ENCODE measurements at places on chromosomes 11 and 22.

DNA sequence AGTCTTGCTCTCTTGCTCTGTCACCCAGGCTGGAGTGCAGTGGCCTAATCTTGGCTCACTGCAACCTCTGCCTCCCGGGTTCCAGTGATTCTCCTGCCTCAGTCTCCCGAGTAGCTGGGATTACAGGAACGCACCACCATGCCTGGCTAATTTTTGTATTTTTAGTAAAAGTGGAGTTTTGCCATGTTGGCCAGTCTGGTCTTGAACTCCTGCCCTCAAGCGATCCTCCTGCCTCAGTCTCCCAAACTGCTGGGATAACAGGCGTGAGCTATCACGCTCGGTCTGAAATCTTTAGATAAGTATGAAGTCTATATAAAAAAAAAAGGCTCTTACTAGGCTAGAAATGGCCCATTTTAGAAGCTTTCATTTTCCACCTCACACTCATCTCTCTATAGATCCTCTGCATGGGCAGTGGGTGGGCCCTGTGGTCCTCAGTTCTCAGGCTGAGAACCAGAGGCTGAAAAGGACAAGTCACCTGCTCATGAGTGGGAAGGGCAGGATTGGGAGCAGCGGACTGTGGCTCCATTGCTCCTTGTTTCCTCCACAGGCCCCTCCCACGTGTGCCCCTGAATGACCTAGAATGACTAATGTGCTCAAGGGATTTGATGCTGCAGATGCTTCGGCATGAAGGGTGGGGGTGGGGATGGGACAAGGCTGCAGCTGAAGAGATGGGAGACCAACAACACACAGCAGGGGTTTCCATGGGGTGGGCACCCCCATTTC, 19.8 kb upstream of the PRAME start:
- DNase-seq = no peak

- DNase-seq = no peak
Measured at GRCh38 chr22:25437414-25438160, 126.9 kb upstream of the GRK3 start.

DNA sequence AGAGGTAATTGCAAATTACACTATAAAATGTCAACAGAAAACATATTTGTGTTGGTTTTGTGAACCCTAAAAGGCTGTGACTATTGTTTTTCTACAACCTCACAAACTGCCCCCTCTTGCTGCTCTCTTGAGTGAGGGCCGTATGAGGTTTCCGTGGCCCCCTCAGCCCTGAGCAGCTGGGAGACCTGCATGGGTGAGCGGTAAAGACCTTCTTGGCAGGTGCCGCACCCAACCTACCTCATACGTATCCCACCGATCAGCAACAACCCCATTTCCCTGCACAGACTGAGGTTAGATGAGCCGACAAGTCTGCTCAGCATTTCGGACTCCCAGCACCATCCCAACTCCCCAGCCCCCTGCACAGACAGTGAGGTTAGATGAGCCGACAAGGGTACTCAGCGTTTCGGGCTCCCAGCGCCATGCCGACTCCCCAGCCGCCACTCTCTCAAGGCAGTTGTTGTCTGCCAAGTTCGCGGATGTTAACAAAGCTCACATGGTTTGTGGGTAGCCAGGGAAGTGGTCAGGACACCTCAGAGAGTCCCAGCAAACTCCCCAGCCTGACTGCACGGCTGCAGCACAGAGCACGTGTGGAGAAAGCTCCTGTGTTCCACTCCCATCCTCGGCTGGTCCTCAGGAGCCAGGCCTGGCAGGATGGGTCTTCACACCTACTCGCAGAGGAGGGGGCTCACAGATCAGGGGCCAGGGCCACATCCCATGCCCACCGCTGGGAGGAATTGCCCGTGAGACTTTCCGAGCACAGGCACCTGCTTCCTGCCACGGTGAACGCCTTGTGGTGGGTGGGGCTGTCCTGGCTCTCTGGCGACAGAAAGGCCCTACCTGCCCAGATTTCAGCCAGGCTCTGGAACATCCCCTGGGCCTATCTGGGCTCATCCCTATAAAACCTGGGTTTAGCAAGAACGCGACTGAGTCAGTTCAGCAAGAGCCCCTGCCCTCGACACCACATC, 502.9 kb downstream of the BRD1 start:
- DNase-seq = no peak

DNA sequence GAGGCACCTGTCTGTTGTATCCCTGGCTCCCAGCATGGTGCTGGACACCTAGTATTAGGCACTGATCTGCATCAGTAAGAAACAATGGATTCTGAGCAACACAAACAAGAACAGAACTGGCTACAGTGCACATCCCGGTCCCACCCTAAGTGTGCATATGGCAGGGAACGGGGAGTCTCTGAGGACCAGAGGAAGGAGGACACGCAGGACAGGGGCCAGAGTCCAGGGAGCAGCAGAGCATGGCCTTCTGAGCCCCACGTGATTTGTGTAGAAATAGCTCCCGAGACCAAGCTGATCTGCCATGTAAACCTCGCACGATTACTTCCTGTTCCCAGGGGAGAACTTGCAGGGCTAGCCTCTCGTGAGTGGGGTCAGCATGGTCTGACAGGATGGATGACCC, 12.7 kb upstream of the SNX32 start:
- no peak for DNase-seq

DNA sequence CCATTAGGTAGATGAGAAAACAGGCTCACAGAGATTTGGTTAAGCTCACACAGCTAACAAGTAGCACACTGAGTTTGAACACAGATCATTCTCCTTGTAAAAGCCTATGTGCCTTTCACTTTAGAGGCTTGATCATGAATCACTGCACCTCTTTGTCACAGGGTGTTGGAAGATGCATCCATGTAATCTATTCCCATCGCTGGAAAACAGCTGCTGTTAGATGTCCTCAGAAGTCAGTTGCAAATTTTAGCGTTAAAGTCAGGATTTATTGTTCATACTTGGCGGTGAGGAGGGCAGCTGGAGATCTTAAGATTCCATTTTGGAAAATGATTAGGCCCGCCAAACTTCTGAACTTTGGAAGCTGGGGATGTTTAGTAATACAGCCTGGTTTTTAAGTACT, 2.6 kb downstream of the CNTF start:
- no peak for DNase-seq

DNA sequence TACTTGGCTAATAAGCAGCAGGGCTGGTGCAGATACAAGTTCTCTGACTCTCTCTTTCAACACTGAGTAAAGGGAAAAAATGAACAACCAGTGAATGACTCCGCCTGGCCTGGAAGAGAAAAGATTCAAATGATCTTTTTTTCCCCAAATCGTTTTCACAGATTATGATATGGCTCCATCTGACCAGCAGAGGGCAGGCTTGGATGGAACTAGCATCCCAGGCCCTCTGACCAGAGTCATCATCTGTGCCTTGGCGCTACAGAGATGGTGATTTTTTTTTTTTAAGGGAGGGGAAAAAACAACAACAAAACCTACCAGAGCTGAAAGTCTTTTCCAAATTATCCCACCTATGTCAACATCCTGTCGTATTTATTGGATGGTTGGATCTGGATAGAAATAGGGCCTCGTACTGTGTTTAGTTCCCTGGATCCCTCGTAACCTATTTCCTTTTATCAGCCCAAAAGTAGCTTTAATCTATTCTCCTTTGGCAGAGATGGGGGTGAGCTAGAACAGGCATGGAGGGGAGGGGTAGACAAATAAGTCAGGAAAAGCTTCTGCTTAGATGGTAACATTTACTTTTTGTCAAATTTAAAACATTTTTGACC, 69.7 kb downstream of the PRSS23 start:
- DNase-seq = peak; percentile 5

DNA sequence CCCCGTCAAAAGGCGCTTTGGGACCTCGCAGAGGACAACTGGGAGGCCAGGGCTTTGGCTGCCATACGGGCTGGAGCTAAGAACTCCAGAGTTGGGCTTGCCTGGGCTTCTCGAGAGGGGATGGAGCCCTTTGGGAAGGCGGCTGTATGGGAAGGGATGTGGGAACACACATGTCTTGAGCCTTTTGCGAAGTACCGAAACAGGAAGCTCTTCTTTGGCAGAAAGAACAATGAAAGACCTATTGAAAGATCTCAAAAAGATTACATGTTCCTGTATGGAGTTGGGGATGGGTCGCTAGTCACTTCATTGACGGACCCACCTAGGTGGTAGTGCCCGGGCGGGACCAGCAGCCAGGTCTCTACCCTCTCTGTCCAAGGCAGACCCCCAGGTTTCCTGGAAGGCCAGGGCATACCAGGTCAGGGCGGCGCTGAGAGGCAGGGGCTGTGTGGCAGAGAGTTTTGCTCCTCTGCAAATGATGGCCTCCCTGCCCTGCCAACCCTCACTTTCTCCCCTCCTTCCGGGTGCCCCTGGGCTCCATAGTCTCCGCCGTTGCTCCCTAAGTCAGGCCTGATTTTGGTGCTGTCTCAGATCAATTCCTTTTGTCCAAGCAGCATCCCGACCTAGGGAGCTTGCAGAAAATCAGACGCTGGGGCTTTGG, 1.0 kb downstream of the ST14 start:
- no peak for DNase-seq

- DNase-seq = no peak
Measured at GRCh38 chr22:19110064-19110458, 12.2 kb downstream of the DGCR2 start.

- DNase-seq = no peak
Measured at GRCh38 chr11:116577273-116577672, 195.5 kb downstream of the BUD13 start.

GRCh38 chr22:31732089-31732829, 17.7 kb downstream of the PRR14L start:
- no peak for DNase-seq

DNA sequence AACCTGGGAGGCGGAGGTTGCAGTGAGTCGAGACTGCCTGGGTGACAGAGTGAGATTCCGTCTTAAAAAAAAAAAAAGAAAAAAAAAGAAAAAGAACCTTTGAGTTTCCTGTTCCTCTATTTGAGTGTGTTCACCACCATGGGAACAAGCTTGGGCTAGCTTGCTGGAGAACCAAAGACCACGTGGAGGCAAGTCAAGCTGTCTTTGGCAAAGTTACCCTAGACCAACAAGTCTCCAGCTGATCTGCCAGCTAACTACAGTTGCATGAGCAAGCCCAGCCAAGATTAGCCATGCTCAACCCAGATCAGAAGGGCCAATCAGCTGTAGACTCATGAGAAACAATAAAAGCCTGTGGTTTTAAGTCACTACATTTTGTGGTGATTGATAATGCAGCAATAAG, 29.7 kb downstream of the SLN start:
- DNase-seq = no peak

- DNase-seq = no peak
Measured at GRCh38 chr11:118670063-118670462, 9.4 kb downstream of the TREH start.

DNA sequence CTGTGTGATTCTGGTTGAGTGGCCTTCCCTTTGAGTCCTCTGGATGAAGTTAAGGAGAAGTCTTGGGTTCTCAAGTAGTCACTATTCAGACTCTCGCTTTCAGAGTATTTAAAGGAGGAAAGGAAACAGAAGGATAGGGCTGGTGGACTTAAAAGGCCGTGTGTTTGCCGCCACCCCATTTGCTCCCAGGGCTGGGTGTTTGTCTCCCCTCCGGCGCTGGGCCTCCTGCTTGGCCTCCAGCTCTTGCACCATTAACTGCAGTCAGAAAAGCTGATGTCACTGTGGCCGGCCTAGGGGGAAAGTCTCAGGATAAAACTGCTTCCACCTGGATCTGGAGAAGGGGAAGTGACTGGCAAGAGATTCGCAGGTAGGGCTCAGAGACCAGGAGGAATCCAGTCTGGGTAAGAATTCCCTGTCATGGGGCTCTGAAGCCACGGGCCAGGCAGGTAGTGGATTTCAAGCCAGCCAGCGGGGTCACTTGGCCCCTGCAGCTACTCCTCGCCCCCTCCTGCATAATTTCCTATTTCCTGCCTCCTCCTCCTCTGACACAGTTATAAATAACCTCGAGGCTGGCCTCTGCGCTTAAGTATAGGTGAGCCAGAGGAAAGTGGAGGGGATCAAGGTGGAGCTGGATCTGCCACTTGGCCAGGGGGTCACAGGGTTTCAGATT, 17.1 kb downstream of the TIMP3 start:
- no peak for DNase-seq

DNA sequence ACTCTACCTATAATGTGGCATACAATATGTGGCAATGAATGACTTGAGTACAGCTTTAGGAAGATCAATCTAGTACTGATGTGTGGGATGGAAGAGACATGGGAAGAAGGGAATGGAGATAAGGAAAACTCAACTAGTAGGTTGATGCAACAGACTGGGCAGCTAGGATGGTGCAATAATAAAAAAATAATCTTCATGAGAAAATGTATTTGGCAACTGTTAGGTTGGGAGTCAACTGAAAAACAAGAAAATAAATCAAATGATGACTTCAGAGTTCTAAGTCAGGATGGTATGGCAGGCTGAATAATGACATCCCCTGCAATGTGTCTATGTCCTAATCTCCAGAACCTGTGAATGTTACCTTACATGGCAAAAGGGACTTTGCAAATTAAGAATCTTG, 236.8 kb upstream of the PITPNB start:
- no peak for DNase-seq

DNA sequence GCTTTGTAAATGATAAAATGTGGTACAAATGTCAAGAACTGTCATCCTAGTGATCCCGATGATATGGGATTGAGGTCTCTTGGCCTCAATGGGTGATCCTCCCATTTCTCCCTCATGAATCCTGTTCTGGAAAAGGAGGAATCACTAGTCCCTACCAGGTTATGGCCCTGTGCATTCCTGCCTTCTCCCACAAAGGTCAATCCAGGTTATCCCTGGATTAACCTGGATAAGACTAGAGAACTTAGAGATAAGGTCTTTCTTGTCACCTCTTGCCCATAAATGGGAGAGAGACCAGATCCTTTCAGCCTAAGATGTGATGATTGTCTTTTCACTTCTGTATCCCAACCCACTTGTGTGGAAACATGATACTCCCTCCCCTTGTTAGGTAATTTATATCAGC, 396.7 kb downstream of the BUD13 start:
- DNase-seq = no peak

DNA sequence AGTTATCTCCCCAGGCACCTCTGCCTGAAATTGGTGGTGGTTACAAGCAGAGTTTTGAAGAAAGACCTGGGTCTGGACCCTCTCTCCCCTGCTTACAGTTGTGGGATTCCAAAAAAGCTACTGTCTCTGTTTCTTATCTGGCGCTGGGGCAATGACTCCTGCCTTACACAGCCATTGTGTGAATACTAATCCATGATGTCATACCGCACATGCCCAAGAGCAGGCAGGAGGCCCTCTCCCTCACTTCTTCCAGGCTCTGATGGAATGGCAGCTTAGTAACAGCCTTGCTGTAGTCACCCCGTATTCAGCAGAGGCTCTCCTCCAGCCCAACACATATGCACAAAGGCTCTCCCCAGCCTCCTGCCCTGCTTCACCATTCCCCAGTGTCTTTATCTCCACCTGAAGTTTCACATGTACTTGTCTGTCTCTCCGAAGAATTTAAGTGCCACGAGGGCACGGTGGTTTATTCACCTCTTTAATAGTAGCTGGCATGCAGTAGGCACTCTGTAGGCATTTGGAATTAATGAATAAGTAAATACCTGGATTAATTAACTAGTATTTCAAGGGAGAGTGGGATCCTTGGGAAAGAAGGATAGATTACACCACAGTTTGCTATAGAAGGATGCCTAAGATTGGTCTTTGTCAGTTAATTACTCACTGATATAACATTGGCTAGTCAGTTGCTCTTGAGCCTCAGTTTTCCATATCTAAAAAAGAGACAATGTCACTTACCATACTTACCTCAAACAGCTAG, 165.6 kb downstream of the ETS1 start:
- DNase-seq = no peak

GRCh38 chr11:95923439-95923727, 524 bp downstream of the MTMR2 start:
- no peak for DNase-seq

GRCh38 chr11:95512682-95513081, 276.9 kb downstream of the FAM76B start:
- DNase-seq = no peak
